Thyroid gland (tissue), 4 donors: ENCODE measurements at places on chromosomes 7 and 10.
A peak's percentile ranks its signal among the peaks of the same experiment; 100 is the strongest.

- no peak for DNase-seq
Measured at GRCh38 chr10:23676296-23676695, 237.4 kb downstream of the OTUD1 start.

- no peak for DNase-seq
Measured at GRCh38 chr10:131207584-131208532, 103.7 kb downstream of the TCERG1L start.

- no peak for DNase-seq
Measured at GRCh38 chr7:86600506-86601290, 43.0 kb upstream of the GRM3 start.

GRCh38 chr10:132311338-132311939 lies 3.7 kb upstream of the STK32C start:
- DNase-seq, result no peak

GRCh38 chr7:142696456-142697179 lies 52.7 kb upstream of the PRSS1 start:
- DNase-seq, result no peak

GRCh38 chr7:11786186-11786585 lies 45.8 kb downstream of the THSD7A start:
- peak; percentile 61 for DNase-seq

- DNase-seq, result no peak
Measured at GRCh38 chr7:157628456-157628855, 291.7 kb downstream of the DNAJB6 start.

DNA sequence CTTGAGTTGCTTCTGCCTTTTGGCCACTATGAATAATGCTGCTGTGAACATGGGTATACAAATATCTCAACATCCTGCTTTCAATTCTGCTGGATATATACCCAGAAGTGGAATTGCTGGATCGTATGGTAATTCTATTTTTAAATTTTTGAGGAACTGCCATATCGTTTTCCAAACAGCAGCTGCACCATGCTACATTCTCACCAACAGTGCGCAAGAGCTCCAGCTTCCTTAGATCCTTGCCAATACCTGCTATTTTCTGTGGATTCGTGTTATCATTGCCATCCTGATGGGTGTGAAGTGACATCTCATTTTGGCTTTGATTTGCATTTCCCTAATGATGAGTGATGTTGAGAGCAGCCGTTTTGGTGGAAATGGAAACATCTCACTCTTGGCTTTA lies 26.7 kb downstream of the FRMD4A start:
- DNase-seq, result no peak

DNA sequence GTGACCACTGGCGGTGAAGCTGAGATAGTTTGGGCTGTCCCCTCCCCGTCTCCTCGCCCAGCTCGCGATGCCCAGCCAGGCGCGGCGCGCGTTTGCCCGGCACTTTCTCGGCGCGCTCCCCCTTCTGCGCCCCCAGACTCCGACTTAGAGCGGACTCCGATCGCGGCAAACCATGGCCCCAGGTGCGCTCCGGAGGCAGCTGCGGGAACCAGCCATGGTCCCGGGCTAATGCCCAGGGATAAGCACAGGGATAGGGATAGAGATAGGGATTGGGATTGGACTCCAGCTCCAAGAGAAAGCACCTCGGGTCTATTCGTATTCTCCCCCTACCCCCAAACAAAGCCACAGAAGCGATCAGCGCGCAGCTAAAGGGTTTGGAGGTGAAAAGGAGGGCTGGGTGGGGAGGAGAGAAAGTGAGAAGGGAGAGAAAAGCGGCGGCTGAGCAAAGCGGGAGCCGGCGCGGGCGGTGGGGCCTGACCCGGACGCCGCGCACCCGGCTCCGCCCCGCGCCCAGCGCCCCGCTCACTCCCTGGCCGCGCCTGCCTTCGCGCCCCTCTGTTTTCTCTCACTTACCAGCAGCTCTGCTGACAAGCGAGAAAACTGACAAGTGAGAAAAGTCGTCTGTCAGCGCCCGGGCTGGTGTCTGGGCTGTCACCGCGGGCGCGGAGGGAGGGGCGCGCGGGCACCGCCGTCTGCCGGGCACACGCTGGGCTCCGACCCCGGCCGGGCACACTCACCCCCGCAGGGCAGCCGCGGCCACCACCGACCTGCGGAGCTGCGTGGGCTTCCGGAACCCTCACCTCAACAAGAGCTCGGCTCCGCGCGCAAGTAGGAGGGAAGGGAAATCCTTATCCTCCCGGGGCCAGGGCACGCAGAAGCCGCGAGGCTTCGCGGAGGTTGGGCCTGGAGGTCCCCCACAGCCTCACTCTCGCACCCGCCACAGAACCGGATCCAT lies at the start of gene PDE1C:
PDE1C (minus strand) TSS at position 2 of the 955 bp plus-strand sequence.
- no peak for DNase-seq

DNA sequence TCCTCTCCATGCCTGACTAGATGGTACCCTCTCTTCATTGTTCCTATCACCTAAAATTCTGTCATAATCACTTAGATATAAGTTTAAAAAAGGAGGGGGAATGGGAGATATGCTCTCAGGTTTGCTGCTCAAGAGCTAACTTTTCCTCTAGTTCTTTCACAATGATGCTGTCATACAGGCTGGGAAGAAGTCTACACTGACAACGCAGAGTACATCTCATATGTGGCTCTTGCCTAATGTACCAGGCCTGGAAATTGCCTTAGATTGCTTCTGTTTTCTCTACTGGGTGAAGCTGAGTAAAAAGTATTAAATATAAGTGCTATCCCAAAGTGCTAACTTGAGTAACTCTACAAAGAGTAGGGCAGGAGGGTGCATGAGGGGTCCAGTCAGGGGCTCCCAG lies 43.8 kb upstream of the BET1 start:
- no peak for DNase-seq

- DNase-seq, result no peak
Measured at GRCh38 chr10:100750291-100751210, 5.2 kb downstream of the PAX2 start.

GRCh38 chr7:91614431-91614830 lies 266.1 kb downstream of the MTERF1 start:
- DNase-seq, result no peak

GRCh38 chr7:43540471-43540870 lies 42.4 kb upstream of the STK17A start:
- DNase-seq, result no peak

DNA sequence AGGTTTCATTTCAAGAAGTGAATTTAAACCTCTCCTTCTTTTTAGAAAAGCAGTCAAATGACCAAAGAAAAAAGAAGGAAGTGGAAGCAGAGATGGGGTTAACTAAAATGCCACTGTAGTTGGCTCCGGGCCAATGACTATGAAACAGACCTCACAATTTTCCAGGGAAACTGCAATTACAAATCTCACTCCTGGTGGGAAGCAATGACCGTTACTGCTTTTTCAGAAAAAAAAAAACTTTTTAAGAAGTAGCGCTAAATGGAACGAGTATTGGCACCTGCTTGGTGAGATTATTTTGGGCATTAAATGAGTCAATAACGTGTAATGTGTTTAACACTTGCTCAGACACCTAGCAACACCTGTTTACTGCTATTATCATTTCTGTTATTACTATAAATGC lies 1.2 kb downstream of the SFRP4 start:
- peak; percentile 9 for DNase-seq

DNA sequence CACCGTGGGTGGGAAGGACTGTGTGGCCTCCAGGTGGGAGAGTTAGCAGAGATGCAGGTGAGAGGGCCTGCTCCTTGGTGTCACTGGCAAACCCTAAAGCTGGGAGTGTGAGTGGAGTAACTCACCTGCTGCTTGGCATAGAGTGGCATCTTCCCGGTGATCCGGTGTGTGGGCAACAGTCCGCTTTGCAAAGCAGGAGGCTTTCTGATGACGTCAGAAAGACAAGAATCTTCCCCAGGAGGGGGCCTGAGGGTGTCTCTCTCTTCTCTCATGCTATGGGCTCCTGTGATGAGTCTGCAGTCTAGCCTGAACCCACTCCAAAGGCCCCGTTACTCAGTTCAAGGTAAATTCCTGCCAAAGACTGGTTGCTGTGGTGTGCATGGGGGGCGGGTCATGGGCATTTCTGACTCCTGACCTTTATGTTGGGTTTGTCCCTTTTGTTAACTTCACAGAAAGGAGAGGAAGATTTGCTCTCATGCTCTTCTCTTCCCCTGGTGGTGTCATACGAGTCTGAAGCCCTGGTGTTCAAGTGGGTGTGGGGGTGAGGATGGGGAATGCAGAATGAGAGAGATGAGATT lies 187.9 kb downstream of the GATA3 start:
- no peak for DNase-seq

- no peak for DNase-seq
Measured at GRCh38 chr10:94413361-94413760, 11.0 kb downstream of the TBC1D12 start.

DNA sequence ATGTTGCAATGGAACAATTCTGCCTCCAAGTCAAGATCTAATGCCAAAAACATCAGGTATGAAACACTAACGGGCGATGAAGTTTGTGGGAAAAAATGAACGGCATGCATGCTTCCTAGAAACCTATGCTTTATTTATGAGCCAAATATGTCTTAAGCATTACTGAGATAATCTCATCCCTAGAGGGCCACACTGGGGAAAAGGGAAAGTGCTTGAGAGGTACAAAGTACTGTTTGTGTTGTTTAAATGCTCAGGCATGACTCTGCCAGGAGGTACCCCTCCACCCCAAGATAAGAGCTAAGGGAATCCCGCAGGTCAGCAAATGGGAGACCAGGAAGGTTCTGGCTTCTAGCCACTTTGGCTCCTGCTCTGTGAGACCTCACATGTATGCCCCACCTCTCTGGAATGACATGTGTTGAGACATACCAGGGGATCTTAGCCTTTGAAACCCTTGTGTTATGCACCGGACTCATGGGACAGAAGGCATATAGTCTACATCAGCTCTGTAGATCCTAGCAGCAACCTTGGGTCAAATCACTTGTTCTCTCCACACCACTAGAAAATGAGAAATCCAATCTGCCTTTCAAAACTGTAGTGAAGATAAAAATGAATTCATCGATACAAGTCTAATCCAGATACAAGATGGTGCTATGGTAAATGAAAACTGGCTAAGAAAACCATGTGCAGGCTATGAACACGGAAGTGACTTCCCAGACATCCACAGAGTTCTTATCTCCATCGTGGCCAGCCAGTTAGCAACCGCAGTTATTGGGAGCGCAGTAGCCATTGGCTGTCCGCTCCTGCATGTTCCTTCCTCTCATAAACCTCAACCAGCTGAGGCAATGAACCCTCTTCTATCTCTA lies 61.0 kb downstream of the CREB3L2 start:
- no peak for DNase-seq

- DNase-seq, result no peak
Measured at GRCh38 chr10:34339816-34340553, 475.1 kb downstream of the PARD3 start.

- no peak for DNase-seq
Measured at GRCh38 chr10:24873281-24873683, 79.1 kb downstream of the PRTFDC1 start.

- peak; percentile 95 for DNase-seq
Measured at GRCh38 chr7:83468251-83468739, 180.6 kb downstream of the SEMA3E start.

- DNase-seq, result no peak
Measured at GRCh38 chr10:76736392-76736791, 901.2 kb downstream of the KCNMA1 start.

- DNase-seq, result peak; percentile 72
Measured at GRCh38 chr10:51422311-51423120, 276.9 kb downstream of the CSTF2T start.

DNA sequence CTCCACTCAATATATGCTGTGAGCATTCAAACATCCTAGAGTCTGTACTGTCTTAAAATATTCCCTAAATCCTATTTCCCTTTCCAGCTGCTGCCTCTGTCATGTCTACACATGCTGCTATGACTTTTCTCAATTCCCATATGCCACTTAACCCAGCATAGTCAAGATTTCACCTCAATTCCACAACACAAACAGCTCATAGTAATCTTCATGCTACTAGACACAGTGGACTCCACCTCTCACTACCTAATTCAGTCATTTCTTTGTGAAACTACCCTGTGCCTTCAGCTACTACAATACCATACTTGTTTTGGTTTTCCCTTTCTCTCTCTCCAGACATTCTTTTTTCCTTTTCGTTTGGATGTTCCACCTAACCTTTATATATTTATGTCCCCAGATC lies 45.5 kb downstream of the GSAP start:
- DNase-seq, result no peak

DNA sequence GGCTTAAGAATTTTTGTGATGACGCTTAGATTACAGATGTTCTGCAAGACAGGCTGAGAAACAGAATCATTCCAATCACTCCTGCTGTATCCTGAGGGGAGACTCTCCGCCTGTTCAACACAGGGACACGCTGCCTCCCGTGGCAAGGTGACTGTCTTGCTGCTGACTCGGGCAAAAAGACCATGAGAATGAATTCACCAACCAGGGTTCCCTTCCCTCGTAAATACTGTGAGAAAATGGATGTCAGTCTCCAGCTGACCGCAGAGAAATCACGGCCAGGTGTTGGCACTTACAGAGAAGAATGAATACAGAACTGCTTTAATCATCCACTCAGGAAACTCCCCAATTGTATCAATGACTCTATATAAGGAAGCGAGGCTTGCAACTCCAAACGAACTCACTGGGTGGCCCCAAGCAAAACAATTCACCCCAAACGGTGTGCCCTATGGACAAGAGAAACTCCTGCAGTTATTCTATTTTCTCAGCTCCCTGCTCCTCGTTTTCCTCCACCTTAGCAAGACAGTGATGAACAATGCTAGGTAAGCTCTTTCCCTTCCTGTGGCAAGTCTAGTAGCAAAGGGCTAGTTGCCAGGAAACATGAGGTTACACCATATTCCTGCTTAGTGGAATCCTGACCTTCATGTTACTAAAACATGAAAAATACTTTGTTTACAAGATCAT lies 22.8 kb downstream of the GNA12 start:
- DNase-seq, result peak; percentile 20

GRCh38 chr7:150855046-150855445 lies 2.7 kb downstream of the AOC1 start:
- no peak for DNase-seq

GRCh38 chr10:6726924-6727323 lies 146.8 kb upstream of the PRKCQ start:
- no peak for DNase-seq

GRCh38 chr10:96632974-96633710 lies 46.3 kb upstream of the TM9SF3 start:
- DNase-seq, result peak; percentile 65

- DNase-seq, result no peak
Measured at GRCh38 chr10:79905322-79906314, 43.3 kb downstream of the SFTPD start.

- no peak for DNase-seq
Measured at GRCh38 chr10:12372846-12373245, 23.5 kb downstream of the CAMK1D start.

GRCh38 chr10:13632884-13633440 lies 46.2 kb downstream of the PRPF18 start:
- DNase-seq, result no peak

GRCh38 chr10:103679096-103679790 lies 176.1 kb downstream of the SH3PXD2A start:
- DNase-seq, result no peak

- no peak for DNase-seq
Measured at GRCh38 chr7:43491984-43492383, 90.9 kb upstream of the STK17A start.

DNA sequence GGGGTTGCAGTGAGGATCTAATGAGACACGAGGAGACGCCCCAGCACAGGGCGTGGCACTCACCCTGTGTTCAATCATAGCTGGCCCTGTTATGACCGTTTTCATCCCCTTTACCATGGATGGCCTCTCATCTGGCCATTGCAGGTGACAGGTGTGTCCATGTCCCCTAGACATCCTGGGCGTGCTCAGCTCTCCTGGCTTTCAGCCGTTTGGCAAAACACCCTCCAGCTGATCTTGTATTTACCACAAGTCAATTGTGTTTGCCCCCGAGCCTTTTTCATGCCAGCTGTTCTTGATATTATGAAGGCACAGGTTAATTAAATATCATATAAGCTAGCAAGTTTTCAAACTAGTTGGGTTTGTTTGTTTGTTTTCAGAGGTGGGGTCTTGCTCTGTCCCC lies 97.1 kb downstream of the CHST15 start:
- DNase-seq, result no peak
